ENCODE measurements at places on chromosomes 5 and 9.

- DNase-seq: no peak
These were observed 308.1 kb downstream of the CTNND2 start for GRCh38 chr5:11596185-11596584.

DNA sequence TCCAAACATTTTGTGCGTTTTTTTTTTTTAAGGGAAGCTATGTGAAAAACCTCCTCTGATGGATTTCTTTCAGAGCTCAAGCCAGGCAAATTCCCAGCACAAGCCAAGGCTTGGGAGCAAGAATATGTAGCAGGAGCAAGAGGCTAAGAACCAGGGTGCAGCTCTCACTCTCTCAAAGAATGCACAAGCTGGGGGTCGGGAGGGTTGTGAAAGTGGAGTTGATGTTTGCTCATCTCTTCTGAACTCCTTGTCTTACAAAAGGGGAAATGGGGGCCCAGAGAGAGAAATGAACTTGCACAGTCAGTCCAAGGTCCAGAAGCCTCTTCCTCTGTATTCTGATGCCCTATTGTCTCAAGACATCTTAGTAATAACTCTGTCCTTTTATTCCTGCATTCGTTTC lies 7.7 kb upstream of the TRAF1 start:
- DNase-seq: no peak

GRCh38 chr9:33186457-33187168 lies 19.5 kb upstream of the B4GALT1 start:
- no peak for DNase-seq

- no peak for DNase-seq
These were observed 18.1 kb downstream of the CNTFR start for GRCh38 chr9:34571481-34571810.

- DNase-seq: no peak
These were observed 145.5 kb downstream of the ERCC6L2 start for GRCh38 chr9:96020792-96021550.

- DNase-seq: no peak
These were observed 1.0 kb upstream of the PTBP3 start for GRCh38 chr9:112334432-112334841.

DNA sequence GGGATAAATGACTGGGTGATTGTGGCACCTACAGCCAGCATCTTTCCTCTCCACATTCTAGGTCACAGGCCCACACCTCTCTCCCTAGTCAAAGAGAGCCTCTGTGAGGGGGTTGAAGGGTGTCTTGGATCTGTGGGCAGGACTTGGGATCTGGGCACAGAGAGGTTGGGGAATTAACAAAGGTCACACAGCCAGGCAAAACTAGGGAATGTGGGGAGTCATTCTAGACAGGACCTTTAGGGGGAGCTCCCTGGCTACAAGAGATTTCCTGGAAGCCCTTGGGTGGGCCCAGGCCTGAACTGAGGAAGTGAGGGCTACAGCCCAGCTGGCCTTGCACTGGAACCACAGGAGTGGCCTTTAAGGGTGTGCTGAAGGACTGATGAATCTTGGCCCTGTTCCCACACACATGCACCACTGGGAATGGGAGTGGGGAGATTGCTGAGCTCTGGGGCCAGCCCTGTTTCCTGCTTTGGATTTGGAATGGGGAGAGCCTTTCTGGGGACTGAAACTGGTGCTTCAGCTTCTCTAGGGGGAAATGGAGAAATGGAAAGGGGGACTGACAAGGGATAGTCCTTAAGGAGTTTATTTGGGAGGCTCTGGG lies 12.4 kb upstream of the CXXC5 start:
- no peak for DNase-seq

GRCh38 chr5:133121611-133122150 lies 69.9 kb downstream of the HSPA4 start:
- no peak for DNase-seq

DNA sequence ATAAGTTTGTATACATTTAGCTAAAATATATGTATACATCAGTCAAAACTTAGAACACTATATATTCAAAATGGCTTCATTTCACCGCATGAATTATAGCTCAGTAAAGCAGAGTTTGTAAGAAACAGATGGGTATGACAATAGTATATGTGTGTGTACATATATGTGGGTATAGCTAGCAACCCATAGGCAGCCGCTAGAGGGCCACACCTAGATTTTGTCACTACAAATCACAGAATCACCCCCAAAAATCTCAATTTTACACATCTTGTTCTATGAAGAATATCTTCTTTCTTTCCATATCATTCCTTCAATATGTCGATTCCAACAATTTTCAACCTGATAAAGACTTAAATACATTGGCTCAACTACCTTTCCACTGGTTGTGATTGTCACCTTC lies 357.8 kb upstream of the CCNG1 start:
- no peak for DNase-seq

DNA sequence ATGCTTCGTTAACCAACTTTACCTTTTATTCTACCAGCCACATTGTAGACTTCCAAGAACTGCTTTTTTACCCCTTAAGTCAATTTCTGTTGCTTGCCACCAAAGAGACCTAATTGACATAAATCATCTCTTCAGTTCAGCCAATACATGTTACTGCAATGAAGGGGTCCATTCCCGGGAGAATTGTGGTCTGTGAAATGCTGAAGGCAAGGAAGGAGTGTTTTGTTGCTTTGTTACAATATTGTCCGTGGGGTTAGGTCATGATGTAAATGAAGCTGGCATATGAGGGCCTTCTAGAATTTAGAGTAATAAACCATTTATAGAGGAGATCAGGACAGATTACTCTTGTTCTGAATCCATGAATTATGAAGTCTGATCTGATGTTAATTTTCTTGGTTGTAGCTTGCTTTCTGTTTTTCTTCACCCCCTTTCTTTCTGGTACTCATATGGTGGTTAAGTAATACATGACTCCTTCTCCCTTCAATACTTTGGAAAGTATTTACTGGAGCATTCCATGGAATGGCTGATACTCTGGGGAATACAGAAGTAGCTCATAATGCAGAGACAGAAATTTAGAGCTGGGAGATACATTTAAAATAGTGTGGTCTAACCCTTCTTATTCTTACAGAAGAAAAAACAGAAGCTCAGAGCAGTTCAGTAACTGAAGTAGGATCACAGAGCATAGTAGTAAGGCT lies 297.0 kb upstream of the CLINT1 start:
- DNase-seq: no peak

GRCh38 chr5:141771031-141771430 lies 89.0 kb upstream of the ARAP3 start:
- DNase-seq: no peak

GRCh38 chr5:76836585-76836984 lies 13.2 kb upstream of the S100Z start:
- no peak for DNase-seq

DNA sequence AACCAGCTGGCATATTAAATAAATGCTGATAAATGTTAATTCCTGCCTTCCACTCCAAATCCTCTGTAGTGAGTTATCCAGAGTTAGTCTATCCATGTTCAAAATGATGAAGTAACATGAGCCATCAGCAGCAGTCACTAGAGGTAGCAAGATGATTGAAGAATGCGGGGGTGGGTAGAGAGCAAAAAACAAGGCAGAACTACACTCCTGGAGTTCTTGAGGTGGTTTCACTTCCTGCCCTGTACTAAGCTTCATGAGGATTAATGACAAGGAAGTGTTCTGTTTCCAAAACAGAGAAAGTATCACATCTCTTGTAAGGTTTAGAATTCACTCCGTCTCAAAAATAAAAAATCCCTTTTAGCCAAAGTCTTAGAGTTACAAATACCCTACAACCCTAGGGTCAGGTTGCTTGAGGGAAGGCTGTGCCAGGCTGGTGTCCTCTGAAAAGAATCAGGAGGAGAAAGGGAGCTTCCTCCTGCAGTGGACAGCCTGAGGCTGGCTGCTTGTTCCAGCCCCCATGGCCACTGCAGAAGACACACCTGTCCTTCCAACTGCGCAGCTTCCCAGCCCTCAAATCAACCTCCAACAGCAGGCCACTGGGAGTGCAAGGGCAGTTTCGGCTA lies 180.2 kb downstream of the DENND1A start:
- DNase-seq: no peak
